ENCODE measurements at places on chromosomes 13 and 19. TPM values are rescaled to one million over a fixed set of nuclear protein-coding genes. Genes with fewer than 3 reads are reported as not detected.

DNA sequence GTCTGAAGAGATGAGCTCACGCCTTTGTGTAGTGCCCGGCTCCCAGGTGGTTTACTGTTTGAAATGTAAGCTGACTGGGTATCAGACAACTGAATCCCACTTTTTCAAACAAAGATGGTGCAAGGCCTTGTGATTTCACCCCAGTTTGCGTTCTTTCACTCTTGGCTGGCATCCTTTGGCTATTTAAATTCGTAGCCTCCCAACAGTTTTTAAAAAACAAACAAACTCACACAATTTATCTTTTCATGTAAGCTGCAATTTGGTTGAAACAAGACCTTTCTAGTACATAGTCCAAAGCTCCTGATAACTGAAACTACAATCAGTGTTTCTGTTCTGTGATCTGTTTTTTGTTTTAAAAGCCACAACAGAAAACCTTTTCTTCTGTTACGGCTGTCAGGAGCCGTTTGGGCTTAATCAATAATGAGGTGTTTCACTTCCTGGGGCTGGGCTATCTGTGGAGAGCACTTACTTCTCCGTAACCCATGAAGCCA is 65.1 kb upstream of the NPAS1 start:
- DNase-seq, result no peak

DNA sequence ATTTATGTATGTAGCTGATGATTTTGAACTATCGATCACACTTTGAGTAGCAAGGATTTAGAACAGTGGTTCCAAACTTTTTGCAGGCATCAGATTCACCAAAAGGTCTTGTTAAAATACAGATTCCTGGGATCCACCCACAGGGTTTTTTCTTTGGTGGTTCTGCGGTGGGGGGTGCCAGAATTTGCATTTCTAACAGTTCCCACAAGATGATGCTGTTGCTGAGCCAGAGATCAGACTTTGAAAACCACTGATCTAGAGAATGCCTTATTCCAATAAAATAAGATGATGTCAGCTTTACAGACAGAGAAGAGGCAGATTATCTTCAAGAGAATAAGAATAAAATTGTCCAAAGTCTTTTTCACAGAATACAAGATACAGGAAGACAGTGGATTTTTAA is 80.9 kb upstream of the SHISA2 start:
- DNase-seq, result no peak

GRCh38 chr19:21851596-21852345 is 15.8 kb upstream of the ZNF43 start:
- peak; percentile 90 for DNase-seq

ZNF296 gene
- 0.44 TPM for total RNA-seq

ZNF587B gene
- total RNA-seq, result 9.4 TPM

DNA sequence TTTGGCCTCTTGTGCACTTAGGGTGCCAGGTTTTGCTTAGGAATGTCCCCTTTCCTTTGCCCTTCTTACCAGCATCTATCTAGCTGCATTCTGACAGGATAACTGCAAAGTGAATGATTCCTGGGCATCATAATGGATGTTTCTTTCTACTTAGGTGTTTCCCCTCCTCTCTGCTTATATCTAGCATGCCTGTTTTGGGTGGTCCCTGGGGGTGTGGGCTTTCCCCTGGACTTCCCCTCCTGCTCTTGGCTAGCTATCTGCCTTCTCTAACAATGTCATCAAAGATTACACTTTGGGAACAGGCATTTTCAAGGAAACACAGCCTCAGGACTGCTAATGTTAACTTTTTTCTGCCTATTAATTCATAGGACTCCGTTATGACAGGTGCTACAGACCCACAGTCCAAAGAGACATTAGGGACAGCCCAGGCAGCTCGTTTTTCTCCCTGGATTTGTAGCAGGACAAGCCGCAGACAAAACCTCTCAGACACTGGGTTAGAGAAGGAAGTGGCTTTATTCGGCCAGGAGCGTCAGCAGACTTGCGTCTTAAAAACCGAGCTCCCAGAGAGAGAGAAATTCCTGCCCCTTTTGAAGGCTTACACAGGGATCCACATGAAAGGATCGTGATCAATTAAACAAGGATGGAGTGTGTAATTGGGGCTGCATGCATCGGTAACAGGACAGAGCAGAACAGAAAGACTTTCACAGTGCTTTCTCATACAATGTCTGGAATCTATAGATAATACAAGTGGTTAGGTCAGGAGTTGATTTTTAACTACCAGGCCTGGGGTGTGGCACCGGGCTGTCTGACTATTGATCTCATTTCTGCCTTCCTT is 17.3 kb downstream of the ZNF700 start:
- DNase-seq, result no peak

DNA sequence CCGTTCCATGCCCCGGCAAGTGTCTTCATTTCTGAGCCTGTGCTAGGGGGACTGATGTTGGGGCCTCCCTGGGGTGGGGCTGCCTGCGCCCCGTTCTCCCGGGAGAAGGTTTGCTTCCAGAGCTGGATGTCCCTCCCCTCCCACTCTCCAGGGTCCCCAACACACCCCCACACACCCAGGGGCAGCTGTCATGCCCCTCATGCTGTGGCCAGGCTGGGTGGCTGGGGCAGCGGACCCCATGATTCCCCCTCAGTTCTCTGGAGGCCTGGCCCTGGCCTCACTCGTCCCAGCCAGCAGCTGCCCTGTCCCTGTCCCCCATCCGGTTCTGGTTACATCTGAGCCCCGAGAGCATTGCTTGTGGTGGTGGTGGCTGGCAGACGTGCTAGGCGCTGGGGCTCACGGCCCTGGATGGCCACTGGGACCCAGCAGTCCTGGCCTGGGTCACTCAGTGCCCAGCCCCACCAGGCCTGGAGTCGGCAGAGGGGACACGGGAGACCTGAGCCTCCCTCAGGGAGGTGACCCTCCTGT is 184.8 kb downstream of the KDM4B start:
- DNase-seq, result peak; percentile 62

CACNG6 gene
- not detected for total RNA-seq

FCER2 gene
- total RNA-seq, result not detected

GRCh38 chr19:16106121-16106520 is 5.6 kb upstream of the RAB8A start:
- DNase-seq, result no peak

- no peak for DNase-seq
Observed at GRCh38 chr19:49894879-49895565, 1.7 kb downstream of the IL4I1 start.

GRCh38 chr13:111610879-111611278 is 290.4 kb downstream of the TEX29 start:
- no peak for DNase-seq

DNA sequence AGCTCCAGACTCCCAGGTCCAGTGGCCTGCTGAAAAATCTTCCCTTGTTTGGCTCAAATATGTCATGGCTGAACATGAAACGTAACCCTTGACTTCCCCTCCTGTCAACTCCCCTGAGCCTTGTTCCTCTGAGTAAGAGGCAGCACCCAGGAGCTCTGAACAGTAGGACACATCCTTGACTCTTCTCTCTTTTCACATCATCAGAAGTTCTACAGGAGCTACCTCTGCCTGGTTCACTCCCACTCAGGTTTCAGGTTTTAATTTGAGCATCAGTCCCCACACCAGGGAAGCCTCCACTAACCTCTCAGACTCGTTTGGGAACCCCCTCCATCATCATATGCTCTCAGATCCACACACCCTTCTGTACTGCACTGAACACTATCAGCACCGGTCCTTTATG is 30.3 kb downstream of the ZNF823 start:
- DNase-seq, result no peak

DNA sequence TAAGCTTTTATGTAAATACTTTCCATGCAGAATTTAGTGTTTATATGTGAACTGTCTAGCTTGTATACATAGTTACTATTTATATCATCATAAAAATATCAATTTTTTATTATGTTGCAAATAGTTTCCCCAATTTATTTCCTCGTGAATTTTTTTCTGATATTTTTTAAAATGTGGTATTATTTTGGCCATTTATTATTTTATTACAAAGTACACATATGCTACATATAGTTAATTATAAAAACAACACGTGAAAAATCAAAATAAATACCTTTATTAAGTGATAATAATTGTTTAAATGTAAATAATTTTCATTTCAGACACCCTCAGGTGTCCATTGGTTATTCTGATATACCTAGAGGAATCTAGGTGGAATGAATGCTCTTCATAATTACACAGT is 1394.9 kb upstream of the PRR20A start:
- DNase-seq, result no peak

DNA sequence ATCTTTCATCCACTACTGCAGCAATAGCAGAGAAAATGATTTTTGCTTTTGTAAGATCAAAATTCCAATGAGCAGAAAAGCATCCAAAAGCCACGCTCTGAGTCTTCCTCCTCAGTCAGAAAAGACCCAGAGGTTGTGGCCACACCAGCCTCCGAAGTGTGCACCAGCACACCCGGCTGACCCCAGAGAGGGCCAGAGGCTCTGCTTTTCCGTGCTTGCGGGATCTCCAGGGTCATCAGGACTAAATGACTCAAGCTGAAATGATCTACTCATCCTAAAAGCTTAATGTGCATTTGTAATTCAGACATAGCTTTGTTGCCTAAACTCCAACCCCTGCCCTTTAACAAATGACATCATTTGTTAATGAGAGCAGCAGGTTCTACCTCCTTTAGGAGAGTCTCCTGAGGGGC is 16.5 kb downstream of the RXFP2 start:
- no peak for DNase-seq

DNA sequence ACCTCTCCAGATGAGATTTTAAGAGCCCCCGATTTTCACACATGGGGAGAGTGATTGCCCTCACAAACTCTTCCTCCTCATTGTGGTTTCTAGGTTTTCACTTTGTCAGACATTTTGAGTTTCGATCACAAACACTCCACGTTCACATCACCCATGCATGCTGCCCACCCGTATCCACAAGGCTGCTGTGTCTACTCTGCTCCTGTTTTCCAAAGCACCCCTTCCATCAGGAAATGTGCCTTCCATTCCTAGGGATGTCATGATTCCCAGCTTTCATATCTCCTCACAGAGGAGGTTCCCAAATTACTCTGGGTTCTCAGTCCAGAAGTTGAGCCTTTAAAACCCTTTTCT is 45.8 kb upstream of the CEACAM21 start:
- no peak for DNase-seq

GRCh38 chr13:71803066-71803465 is 63.9 kb downstream of the DACH1 start:
- DNase-seq, result no peak

GRCh38 chr13:48977286-48977625 is 1.5 kb downstream of the FNDC3A start:
- no peak for DNase-seq

FBXO17 gene
- 7.5 TPM for total RNA-seq

DNA sequence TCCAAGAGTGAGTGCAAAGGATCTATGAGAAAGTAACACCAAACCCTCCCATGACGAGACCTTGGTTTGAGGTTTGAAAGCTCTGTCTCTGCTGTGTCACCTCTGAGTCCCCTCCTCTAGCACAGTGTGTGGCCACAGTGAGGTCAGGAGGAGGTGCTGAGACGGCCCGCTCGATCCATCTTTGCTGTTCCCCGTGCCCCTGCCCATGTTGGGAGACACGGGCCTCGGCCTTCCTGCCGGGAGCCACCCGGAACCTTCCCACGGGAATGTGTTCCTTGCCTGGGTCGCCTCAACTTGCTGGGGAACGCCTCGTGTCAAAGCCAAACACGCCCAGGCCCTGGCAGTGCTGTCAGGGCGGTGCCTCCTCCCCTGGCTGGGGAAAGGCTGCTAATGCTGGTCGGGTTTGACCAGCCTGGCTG is 10.1 kb downstream of the NANOS3 start:
- DNase-seq, result no peak

DNA sequence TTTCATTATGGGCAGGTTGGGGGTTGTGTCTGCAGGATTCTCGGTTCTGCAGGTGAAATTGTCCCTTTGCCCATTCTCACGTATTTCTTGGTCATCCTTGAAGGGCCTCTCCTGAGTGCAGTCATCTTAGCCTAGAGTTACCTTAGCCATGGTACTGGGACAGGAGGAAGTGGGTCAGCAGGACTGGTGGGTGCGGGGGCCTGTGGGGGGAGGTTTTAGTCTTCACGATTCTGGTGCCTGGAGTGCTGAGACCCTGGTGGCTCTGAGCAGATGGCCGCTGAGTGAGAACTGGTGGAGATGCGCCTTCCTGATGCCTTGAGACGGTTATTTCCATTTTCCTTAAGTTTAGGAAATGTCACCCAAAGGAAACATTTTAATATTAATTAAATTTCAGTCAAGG is 11.8 kb downstream of the COL4A2 start:
- no peak for DNase-seq

SPRED3 gene
- total RNA-seq, result 1.0 TPM

MUC16 gene
- under 0.01 TPM for total RNA-seq

- DNase-seq, result no peak
Observed at GRCh38 chr13:112702986-112703379, 13.1 kb downstream of the ATP11A start.

OR7D2 gene
- total RNA-seq, result not detected

DNA sequence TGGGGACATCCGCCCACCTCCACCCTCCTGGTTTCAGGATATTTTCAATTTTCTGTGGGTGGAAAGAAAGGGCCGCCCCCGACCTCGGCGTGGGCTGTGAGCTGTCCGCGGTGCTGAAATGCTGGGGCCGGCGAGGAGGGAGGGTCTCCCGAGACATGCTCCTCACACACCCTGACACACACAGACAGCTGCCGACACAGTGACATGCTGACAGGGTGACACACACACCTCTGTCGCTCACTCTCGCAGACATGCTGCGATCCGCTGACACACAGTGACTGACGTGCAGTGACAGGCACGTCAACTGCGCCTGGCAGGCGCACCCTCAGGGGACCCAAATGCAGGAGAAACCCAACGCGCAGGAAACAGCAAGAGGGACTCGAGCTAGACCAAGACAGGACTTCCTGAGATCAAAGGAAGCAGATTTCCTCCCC is 25.1 kb upstream of the MEIS3 start:
- no peak for DNase-seq

DNA sequence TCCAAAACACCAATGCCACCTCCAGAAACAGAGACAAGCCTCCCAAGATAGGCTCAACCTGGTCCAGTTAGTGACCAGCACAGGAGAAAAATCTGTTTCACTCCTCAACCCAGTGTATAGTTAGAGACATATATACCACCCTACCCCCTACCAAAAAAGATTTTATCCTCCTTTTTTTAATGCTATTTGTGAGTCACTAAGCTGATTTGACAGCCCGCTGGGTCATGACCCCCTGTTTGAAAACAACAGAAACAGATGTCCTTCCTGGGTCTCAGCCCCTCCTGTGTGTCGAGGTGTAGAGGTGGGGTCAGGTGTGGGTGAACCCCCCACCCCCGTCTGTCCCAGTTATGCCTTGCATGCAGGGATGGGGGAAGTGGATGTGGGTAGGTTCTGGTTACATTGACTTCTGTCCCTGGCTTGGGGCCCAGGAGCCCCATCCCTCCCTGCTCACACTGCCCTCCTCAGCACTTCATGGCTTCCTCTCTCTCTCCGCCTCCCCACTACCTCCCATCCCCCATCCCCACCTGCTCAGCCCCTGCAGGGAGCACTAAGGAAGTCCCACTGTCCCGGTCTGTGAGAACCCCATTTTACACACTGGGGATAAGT is 14.0 kb upstream of the TOMM40 start:
- DNase-seq, result no peak

DNA sequence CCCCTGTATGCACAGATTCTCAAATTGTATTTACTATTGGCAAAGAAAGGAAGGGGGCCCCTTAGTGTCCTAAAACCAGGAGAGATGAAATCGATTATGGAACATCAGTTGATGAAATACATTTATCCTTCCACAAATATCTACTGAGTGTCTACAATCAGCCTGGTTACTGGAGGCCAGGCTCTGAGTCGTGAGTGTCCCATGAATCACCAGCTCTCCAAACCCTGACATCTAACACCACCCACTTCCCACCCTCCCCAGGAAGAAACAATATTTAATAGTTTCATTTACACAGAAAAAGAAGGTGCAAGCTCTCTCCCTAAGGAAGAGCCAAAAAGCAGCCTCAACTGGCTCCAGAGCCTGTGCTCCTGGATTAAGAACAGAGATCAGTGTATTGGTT is 25.2 kb downstream of the KCTD15 start:
- no peak for DNase-seq
